ENCODE measurements at places on chromosomes 11 and 22.

DNA sequence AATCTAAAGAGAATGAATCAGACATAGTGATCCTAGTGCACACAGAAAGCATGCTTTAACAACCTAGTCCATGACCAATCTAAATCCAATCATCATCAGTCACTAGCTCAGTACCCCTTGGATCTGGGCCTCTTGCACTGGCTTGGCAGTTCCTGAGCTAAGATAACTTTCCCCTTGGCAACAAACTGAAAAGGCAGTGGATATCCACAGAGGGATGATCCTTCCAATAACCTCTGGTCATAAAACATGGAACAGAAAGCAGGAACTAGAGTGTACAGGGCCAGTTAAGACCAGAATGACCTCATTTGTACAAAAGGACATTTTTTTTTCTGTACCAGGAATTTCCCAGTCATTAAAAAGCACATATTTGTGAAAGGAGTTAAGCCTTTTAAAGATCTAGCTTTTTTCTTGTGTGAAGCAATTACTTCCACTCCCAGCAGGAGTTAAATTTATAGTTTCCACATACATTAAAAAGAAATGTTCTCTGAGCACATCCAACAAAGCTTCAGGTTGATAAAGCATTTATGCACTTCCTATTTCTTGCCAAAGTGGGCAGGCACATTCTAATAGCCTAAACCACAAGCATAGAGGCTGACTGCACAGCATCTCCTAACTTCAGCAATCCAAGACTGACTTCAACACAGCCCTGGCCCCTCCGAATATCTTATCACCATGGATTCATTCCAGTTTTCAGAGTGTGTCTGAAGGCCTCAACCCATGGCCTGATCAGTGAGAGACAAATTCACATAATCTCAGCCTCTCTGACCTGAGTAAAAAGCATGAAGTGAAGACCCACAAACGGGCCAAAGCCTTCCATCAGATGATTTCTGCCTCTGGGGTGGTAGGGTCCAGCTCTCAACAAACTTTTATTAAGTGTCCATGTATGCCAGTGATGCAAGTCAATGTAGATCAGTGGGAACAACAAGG lies 29.9 kb downstream of the GUCY1A2 start:
- H3K36me3 ChIP-seq: no peaks in the 10 kb centered on the region
- peak; percentile 22 for DNase-seq

GRCh38 chr22:36541831-36542411 lies 13.0 kb upstream of the EIF3D start:
- peaks cover 3% of the 10 kb centered on the region for H3K4me1 ChIP-seq
- no peaks in the 10 kb centered on the region for H3K27me3 ChIP-seq
- H3K27ac ChIP-seq: no peak overlapping the region
- DNase-seq: peak; percentile 45
- H3K4me3 ChIP-seq: no peak overlapping the region

- no peak overlapping the region for H3K4me3 ChIP-seq
- peak; percentile 73 for DNase-seq
- H3K27me3 ChIP-seq: no peaks in the 10 kb centered on the region
- no peak overlapping the region for H3K27ac ChIP-seq
- H3K4me1 ChIP-seq: no peaks in the 10 kb centered on the region
- H3K36me3 ChIP-seq: peaks cover 7% of the 10 kb centered on the region
These were observed 13.6 kb upstream of the LGR4 start for GRCh38 chr11:27485930-27486773.

- H3K27me3 ChIP-seq: no peaks in the 10 kb centered on the region
- DNase-seq: no peak
- no peaks in the 10 kb centered on the region for H3K36me3 ChIP-seq
- no peaks in the 10 kb centered on the region for H3K4me1 ChIP-seq
- no peak overlapping the region for H3K27ac ChIP-seq
These were observed 56.2 kb upstream of the RCN1 start for GRCh38 chr11:32034680-32035079.

GRCh38 chr11:15227011-15227410 lies 112.3 kb downstream of the INSC start:
- no peaks in the 10 kb centered on the region for H3K4me1 ChIP-seq
- no peaks in the 10 kb centered on the region for H3K36me3 ChIP-seq

Data from spinal cord (tissue), 10 donors.